GM13976 (cell line): ENCODE measurements at places on chromosomes 6 and 20.

GRCh38 chr6:16849280-16849987 is 88.2 kb upstream of the ATXN1 start:
- DNase-seq, result no peak

DNA sequence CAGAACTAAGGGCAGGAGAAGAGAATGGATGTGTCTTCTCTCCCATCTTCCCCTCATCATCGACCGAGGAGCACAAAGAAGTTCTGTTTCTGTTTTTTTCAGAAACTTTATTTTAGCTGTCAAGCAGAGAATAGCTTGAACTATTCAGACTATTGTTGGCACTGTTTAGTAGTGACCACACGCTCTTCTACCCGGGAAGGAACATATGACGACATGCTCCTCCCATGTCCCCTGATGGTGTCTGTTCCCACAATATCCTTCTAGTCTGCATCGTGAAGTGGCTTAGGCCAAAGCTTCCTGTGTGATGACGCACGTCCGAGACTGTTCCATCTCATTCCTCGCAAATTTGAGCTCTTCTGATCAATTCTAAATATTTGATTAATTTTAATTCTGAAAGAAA is 27.2 kb upstream of the KIF25 start:
- no peak for DNase-seq

- DNase-seq, result no peak
Measured at GRCh38 chr20:9616455-9616805, 102.0 kb downstream of the LAMP5 start.

DNA sequence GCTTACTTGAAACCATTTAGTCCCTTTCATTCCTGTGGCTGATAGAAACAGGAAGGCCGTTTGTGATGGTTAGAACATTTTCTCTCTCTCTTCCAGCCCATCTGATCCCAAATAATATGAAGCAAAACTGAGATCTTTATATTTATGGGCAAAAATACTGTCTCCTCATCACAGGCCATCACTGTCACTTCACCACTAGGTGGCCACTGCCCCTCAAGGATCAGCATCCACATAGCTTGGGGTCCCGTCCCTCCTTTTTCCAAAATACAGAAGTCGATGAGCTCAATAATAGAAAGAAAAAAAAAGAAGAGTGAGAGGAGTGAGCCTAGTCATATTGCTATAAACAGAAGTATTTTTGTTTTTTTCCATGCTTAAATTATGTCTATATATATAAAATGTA is 46.4 kb upstream of the LAMP5 start:
- no peak for DNase-seq

GRCh38 chr6:138267971-138268895 is 49.9 kb upstream of the PBOV1 start:
- DNase-seq, result no peak

DNA sequence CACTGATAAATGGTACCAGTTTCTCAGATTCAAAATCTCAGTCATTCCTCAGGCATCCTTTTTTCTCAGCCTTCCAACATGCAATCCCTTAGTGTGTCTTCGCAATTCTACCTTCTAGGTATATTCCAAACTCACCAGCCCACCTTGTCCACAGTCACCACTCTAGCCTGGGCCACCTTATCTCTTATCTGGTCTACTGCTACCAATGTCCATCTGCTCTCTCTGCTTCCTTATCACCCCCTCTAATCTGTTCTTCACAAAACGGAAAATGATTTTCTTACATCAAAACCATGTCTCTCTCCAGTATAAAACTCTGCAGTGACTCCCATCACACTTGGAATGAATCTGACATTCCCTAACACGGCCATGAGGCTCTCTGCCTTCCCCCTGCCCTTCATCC is 91.9 kb downstream of the PREP start:
- DNase-seq, result no peak

GRCh38 chr6:82040405-82041221 is 206.9 kb downstream of the IBTK start:
- DNase-seq, result no peak

DNA sequence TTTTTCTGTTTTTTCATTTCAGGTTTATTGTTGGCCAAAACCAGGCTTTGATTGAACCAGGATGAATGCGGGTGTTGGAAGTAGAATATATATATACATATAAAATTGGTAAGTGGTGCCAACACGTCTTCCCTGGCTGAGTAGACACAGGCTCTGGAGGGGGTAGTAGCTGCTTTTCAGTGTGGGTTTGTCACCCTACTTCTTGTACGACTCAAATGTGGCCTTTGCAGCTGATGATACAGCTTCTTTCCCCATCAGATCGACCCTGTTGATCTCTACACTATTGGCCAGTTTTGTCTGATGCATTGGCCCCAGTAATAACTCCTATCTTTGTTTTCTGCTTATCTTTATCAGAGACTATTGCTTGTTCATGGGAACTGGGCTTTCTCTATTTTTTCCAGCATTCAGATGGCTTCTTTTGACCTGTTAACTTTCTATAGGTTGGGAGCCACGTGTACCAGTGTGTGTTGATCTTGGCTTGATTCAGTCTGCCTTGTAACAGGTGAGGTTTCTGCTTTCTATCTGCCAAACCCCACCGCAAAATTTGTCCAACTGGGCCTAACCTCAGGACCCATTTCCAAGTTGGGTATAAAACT is 2.7 kb upstream of the ZNFX1 start:
- DNase-seq, result no peak

- DNase-seq, result no peak
Measured at GRCh38 chr6:22146931-22147701, 149.7 kb downstream of the PRL start.

DNA sequence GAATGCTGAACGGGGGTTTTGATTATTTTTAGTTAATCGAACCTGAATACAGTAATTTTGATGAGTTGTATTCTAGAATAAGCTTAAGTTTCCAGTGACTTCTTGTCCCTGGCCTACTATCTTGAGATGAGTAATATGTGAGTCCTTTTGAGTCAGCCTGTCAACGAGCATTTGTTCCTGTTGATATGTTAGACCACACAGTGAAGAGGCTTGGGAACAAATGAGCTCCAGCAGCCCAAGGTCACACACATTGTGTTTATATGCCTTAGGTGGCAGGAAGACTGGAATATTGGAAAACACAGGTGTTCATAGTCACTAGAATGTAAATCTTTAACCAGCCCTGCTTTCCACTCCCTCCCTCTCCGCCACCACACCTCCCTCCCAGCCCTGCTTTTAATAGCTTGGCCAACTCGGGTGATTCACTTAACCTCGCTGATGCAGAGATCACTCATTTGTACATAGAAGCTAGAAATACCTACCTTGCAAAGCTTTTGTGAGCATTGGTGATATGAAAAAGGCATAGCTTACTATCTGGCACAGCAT is 9.1 kb downstream of the SMPDL3A start:
- DNase-seq, result peak; percentile 17
